ENCODE measurements at places on chromosomes 3 and 15.
A peak's percentile ranks its signal among the peaks of the same experiment; 100 is the strongest.

- DNase-seq = no peak
Observed at GRCh38 chr3:103907567-103907966, 1459.1 kb upstream of the ALCAM start.

GRCh38 chr3:127706312-127706711 lies 33.6 kb downstream of the ABTB1 start:
- no peak for DNase-seq

- peak; percentile 76 for DNase-seq
Observed at GRCh38 chr3:184593220-184593927, 31.8 kb downstream of the EPHB3 start.

- DNase-seq = no peak
Observed at GRCh38 chr15:89360294-89360971, 25.8 kb upstream of the POLG start.

DNA sequence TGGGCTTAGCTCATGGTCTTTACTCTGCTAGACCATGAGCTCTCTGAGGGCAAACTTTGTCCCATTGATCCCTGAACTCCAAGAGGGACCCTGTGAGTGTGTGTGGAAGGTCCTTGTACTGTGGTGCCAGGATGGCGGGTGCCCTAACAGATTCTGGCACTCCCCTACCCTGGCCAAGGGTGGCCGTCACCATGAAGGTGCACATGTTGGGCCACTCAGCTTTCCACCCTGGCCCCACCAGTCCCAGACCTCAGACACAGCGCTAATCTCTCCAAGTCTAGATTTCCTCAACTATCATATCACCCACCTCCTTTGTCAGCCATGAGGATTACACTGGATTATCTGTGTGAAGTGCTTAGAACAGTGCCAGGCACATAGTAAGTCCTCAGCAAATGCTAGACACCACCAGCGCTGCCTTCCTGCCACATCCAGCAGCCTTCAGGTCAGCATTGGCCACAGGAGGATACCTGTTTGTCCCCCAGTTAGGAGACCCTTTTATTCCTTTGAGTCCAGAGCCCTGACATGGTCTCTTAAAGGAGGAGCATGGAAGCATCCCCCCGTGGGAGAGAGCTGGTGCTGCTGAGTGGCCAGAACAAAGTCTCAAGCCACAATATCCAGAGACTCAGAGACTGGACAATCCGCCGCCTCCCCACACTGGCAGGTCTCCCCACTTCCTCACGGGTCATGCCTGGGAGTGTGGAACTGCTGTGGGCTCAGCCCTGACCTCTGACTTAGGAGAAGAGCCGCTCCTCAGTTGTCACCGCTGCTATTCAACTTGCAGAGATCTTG lies 44.5 kb upstream of the SLCO2A1 start:
- DNase-seq = no peak

All from right hindlimb (tissue), 1 donor.